Eye (tissue), 1 donor: ENCODE measurements at places on chromosomes 16 and 17.

GRCh38 chr16:13510425-13511151, 409.4 kb upstream of the ERCC4 start:
- no peak for DNase-seq

DNA sequence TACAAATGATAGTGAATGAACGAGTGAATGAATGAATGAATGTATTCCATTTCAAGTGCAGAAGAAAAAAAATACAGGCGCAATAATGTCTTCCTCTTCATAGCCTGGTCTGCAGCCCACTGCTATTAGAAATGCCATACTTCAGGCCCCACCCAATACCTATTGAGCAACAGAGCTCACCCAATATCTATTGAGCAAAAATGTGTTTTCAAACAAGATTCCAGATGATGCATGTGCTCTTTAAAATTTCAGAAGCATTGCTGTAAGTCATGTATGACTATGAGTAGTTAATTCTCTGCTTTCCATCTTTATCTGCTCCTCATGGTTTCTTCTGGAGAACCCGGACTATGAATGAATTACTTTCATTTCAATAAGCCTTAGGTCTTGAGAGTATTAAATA, 308.2 kb downstream of the XYLT1 start:
- DNase-seq: no peak

DNA sequence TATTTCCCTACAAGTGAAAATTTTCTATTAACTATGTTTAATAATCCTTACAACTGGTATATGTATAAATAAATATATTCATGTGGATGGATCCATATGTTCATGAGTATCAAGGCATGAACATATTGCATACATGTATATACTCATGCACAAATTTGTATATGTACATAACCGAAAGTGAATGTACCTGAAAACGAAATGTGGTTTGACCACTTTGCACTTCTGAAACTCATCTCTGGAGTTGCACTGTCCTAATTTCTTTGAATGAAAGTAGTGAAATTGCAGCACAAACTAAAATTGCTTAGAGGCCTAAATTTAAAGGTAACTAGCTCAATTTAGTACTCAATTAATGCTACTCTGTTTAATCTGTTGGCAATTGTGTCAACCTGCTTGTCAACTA, 27.4 kb upstream of the GNAO1 start:
- no peak for DNase-seq

- no peak for DNase-seq
Observed at GRCh38 chr17:32515677-32516383, 29.0 kb downstream of the CDK5R1 start.

GRCh38 chr16:23006380-23006779, 142.9 kb downstream of the USP31 start:
- no peak for DNase-seq

GRCh38 chr16:29662000-29662728, 883 bp upstream of the SPN start:
- no peak for DNase-seq

- DNase-seq: peak; percentile 77
Observed at GRCh38 chr17:34622862-34623623, 43.7 kb downstream of the TMEM132E start.

GRCh38 chr17:58272367-58273280, 8.1 kb downstream of the MPO start:
- no peak for DNase-seq

DNA sequence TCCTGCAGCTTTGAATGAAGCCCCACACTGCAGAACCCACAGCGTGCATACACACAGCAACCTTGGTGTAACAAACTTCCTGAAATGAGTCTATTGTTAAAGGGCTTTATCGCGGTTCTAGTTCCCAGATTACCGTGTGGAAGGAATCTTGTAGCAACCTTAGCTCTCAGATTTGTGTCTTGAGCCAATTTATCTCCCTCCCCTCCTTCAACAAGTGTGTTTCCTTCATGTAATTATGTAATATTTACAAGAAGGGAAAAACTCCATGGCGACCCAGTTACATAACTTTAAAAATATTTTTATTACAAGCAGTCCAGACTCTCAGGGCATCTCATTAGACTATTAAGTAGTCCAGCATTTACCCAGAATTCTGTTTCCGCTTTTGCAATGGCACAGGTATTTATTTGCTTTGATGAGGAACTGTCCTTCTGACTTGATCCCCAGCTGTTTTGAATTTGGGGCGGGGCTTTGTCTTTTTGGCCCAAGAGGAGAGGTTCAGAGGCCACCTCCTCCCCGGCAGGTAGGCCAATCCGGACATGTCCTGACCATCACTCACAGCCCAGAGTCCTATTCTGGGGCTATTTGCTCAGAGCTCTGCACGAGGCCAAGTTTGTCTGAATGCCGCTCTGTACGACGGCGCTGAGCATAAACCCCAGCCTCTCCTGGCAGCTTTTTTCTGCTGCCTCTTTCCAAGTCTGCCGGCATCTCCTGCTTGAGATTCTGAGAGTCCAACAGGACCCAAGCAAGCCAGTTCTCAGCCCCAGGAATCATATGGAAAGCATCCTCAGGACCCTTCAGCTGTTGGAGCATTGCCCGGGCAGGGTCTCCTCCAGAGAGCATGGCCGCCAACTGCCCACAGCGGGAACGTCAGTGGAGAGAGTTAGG, 35.6 kb downstream of the CLEC16A start:
- DNase-seq: peak; percentile 59

DNA sequence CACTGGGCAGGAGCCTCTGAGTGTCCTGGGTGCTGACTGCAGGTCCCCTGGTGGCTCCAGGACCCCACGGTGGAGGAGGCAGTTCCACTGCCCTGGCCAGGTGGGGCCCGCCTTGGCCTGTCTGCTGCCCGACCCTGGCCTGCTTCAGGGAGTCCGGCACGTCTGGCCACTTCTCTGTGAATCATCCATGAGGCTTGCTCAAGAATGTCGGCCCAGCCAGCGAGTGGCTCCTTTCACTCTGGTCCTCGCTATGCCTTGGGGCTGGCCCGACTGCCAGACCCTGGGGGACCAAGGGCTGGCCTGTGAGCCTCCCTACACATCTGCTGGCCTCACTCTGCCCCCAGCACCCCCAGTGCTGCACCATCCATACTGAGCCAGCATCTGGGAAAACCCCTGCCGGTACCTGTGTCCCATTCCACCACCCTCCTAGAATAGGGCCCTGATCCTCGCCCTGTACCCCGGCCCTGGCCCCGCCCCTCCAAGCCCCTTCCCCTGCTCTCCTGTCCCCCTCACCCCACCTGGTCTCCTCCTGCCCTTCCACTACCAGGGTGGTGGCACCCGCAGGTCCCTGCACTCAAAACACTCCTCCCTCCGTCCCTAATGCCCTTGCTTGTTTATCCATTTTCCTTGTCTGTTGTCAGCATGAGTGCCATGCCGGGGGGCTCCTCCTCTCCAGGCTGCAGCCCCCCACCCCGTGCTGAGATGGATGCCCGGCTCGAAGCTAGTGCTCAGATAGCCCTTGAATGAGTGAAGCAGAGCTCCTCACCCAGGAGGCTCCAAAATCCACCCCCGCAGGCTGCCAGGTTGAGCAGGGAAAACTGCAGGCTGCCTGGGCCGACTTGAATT, 35.5 kb downstream of the ADCY7 start:
- DNase-seq: no peak

GRCh38 chr16:31002862-31003341, 7.5 kb downstream of the STX1B start:
- DNase-seq: no peak

- DNase-seq: no peak
Observed at GRCh38 chr17:79305768-79306423, 231.3 kb downstream of the ENGASE start.

DNA sequence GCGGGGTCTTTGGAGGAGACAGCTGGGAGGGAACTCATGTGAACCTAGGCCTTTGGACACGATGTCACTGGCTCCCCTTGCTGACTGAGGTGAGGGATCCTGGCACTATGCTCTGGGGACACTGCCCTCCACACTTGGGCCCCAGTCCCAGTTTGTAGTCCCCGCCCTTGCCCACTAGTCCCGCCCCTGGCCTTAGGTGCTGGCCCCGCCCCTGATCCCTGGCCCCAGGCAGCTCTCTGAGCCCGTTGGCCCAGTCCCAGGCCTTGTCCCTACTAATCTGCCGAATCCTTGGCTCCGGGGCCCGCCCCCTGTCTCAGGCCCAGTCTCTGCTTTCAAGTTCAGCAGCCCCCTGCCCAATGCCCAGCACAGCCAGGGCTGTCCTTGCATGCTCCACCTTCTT, 61.0 kb downstream of the SMPD3 start:
- DNase-seq: no peak

- DNase-seq: peak; percentile 71
Observed at GRCh38 chr17:72661116-72661944, 431.2 kb downstream of the SLC39A11 start.

GRCh38 chr17:58278661-58279015, 2.1 kb downstream of the MPO start:
- DNase-seq: no peak

- no peak for DNase-seq
Observed at GRCh38 chr16:31134091-31134571, 1.4 kb downstream of the PRSS8 start.

DNA sequence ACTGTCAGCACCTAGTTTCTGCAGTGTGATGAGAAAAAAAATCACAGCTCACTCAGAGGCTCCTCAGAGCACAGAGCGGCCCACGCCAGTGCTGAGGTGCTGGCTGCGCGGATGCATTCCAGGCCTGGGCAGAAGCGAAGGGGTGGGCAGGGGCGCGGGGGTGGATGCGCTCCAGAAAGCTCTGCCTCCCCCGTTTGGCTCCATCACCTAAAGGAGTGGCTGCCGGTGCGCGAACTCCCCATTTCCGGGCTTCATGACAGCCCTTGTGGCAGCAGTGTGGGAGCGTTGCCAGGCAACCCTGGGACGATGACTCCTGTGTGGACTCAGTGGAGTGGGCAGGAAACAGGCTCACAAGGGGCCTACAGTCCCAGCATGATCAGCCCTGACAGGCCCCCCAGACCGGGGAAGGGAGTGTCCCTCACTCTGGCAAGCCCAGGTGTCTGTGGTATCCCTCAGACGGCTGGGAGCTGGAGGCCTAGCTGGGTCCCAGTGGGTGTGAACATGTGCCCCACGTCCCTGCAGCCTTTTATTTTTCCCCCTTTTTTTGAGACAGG, 32.8 kb upstream of the NUDT16L1 start:
- DNase-seq: peak; percentile 13
